ENCODE measurements at places on chromosomes 1 and 21.

- no peak for DNase-seq
These were observed 542.5 kb upstream of the DAB1 start for GRCh38 chr1:57966340-57966739.

DNA sequence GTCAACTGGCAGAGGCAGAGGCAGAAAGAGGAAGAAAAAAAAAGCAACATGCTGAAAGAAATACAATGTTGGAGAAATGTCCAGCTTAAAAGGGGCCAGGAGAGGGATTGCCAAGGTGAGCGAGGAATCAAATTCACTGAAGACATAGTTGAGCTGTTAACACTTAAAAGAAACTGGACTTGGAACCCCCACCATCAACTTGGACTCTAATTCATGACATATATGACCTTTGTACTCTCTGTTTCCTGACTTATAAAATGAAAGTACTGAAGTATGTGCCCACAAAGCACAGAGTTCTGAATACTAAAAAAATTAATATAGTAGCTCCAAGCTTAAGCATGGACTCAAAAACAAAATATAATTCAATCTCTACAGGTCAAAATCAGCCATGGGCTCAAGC lies 16.1 kb downstream of the PRR9 start:
- DNase-seq: no peak

- no peak for DNase-seq
These were observed 41.5 kb upstream of the MRPS6 start for GRCh38 chr21:34031835-34032370.

DNA sequence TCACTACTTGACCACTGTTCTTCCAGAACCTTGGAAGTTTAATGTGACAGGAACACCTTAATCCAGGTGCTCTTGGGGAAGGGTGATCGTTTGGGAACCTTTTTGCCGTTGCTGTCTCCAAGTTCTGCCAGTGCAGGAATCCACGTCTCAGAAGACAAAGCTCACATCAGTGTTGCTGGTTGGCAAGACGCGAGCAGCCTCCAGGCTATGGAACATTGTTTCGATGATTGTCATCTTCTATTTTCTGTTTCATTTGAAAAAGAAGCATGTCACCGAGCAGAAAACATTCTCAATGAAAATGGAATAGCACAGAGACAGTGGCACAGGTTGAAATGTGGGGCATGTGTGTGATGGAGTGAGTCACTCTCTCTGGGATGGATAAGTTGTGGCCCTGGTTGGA lies 11.7 kb downstream of the STUM start:
- DNase-seq: no peak

DNA sequence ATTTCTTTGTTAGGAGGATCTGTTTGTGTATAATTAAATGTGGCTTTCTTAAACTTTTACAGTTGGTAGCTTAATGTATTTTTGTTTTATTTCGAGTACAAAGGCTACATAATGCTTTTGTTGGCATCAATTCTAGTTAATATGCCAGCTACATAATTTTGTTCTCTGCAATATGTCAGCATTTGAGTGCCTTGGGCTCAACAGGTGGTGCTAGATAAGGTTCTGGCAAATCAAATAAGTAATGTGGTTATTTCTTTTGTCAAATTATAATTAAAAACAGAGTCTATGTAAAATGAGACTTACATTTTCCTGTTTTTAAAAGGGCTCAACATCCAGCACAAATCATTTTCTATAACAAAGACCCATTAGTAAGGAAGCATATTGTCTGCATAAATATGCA lies 410.6 kb upstream of the NR5A2 start:
- DNase-seq: no peak

DNA sequence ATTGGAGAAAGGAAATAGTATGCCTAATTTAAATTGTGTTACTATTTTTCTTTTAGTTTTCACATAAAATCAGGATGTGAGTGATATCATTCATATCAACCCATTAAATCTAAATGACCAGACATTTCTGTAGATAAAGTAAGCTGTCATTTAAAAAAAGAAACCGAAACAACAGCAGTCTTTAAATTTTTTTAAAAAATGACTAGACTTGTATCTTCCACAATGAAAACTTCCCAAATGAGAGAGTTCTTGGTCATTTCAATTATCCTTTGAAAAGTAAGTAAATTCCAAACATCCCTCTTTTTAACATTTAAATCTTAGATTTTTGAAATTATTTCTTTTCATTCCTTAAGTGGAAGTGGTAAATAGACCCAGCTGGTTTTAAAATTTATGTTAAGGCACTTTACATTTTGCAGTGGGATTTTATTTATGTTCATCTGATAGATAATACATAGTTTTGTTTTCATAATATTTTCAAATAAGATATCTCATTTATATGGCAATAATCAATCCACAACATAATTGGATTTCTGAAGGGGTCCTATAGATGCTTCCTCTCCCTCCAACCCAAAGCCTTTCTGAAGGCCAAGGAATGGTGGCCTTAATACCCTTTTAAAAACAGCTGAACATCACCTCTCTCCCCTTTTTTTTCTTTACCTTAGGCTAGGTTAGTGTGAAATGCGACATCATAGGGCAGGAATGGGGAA lies 3.1 kb downstream of the FOXD3 start:
- DNase-seq: no peak

- DNase-seq: no peak
These were observed 24.9 kb upstream of the CTBS start for GRCh38 chr1:84598846-84599741.

DNA sequence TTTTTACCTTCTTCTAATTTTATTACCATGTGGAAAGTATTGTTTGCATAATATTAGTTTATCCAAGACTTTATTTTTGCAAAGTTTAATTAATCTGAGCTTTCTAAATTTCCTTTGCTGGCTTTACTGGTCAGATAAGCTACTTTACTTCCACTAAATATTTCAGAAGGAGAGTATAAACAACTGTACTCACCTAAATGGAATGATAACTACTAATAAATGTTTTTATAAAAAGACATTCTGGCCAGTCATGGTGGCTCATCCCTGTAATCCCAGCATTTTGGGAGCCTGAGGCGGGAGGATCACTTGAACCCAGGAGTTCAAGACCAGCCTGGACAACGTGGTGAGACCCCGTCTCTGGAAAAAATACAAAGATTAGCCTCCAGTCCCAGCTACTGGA lies 36.0 kb downstream of the ATP8B2 start:
- no peak for DNase-seq

DNA sequence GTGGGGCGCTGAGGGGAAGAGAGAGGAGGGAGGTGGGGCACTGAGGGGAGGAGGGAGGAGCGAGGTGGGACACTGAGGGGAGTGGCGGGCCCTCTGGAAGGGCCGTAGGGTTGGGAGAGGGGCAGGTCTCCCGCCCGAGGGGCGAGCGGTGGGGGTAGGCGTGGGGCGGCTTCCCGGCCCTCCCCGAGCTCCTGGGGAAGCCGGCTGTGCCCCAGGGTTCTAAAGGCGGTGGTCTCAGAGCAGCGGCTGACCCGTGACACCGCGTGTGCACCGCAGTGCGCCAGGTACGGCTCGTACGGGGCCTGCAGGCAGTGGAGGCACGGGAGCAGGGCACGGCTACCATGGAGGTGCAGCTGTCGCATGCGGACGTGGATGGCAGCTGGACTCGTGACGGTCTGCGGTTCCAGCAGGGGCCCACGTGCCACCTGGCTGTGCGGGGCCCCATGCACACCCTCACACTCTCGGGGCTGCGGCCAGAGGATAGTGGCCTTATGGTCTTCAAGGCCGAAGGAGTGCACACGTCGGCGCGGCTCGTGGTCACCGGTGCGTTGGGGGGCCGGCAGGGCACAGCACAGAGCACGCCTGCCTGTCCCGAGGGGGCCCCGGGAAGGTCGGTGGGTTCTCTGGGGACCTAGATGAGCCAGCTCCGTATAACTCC lies 68.5 kb downstream of the OBSCN start:
- no peak for DNase-seq

GRCh38 chr1:152442301-152442700 lies 28.2 kb upstream of the CRNN start:
- DNase-seq: no peak

DNA sequence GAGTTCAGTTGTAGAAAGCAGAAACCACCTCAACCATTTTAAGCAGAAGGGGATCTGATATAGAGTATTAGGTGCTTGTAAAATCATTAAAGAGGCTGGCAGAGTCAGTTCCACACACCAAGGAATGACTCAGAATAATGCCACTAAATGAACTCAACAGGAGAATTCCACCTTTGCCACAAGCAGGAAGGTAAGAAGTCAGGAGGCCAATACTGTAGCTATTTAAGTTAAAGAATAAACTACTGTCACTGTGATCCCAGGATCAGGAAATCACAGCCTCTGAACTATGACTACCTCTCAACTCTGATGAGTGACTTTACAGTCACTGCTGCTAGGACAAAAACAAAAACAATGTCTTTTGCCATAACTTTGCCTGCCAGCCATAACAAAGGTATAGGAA lies 52.5 kb upstream of the PRMT6 start:
- no peak for DNase-seq

DNA sequence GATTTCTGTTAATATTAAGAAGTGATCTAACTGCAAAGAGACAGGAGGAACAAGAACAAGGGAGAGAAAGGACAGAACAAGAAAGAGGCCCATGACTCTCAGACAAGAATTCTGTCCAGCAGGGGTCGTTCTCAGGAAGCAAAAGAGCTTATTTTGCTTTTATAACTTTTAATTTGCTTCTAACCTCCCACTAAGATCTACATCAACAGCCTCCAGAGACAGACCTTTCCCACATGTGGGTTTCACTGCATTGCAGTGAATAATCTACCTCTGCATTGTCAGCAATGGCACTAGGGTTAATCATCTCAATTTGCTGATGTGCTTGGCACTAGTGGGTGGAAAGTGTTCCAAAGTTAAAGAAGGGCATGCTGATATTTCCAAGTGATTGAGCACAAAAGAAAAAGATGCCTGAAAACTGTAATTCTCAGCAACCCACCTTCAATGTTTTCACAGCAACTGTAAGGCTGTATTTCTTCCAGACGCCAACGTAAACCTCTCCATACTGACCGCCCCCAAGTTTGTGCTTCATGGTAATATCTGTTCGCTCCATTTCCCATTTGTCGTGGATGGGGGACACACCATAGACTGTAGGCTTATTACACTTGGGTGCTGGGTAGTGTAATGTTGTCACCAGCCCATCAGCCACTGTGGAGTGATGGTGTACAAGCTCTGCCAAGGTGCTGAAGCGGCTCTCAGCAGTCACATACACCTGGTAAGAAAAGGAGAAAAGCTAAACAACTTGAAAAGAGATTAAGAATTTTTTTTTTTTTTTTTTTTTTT lies 39.5 kb downstream of the TOR3A start:
- no peak for DNase-seq

DNA sequence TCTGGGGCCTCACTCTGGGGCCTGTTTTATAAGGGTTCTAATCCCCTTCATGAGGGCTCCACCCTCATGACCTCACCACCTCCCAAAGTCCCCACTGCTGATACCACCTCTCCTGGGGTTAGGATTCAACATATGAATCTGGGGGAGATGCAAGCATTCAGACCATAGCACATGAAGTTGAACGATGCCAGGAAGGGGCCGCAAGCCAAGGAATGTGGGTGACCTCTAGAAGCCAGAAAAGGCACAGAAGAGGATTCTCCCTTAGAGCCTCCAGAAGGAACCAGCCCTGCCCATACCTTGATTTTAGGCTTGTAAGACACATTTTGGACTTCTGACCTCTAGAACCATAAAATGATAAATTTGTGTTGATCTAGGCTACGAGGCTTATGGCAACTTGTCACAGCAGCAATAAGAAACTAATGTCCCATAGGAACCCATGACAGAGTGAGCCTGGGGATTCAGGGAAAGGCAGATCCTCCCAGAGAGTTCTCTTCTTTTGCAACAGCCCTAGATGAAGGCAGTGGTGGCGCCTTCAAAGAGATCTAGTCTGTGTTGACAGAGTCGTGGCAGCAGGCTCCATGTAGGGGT lies 27.9 kb downstream of the TRIM67 start:
- DNase-seq: no peak

GRCh38 chr1:33433509-33434362 lies 2.8 kb upstream of the PHC2 start:
- no peak for DNase-seq

DNA sequence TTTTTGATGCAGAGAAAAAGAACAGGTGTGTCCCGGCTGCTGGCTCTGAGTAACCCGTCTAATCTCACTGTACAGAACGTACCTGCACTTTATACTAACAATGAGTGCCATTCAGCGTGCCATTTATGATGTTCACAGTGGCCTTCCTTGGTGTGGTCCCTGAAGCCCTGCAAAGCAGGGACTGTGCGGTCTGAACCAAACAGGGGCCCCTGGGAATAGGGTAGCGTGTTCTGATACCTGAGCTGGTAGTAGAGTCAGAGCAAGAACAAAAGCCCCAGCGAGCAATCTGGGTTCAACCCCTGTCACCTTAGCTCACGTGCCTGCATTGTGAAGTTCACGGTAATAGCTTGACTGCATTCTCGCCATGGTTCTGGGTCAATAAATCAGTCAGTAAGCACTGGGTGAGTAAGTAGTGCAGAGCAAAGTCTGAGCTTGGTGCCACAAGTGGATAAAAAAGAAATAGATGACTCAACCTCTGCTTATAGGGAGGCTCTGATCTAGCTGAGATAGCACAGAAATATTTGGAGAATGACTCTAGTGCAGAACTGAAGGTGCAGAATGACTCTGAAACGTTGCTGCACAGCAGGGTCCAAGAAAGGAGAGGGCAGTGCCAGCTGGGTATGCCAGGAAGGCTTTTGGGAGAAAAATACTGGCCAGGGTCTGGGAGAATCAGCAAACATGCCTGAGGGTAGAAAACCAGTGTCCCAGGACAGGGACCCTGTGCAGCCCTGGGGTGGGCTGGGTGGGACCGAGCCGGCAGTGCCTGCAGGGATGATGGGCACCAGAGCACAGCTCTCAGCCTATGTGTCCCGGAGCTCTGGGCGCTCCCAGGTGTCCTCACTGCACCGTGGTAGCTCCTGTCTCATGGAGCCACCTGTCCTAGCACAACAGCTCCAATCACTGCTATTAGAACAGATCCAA lies 125.9 kb downstream of the RHOU start:
- DNase-seq: no peak

GRCh38 chr1:48217856-48218255 lies 4.7 kb upstream of the SLC5A9 start:
- DNase-seq: no peak

DNA sequence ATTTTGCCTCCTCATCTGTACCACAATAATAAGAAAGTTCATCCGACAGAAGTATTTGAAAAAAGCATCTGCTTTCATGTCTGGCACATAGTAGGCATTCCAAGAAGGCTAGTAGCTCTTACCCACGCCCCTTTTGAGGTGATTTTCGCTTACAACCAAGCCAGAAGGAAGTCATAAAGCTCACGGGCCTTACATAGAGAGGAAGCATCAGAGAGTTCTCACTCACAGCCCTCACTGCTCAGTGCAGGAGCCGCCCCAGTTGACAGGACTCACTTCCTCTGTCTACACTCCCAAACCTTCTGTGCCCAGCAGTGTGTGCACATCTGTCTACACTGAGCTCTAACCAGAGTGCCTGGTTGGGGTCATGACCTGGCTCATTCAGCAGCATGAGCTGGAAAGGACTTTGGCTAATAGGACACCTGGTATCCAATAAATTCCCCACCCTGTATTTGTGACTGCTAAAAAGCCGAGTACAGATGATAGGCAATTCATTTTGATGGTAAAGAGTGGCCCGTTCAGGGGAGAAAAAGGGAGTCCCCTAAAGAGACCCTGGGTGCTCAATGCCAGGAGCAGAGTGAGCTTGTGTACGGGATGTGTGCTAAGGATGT lies 36.8 kb upstream of the DUSP10 start:
- DNase-seq: no peak

GRCh38 chr1:219085082-219085481 lies 88.6 kb upstream of the LYPLAL1 start:
- no peak for DNase-seq

GRCh38 chr1:40620586-40621210 lies 44.8 kb downstream of the RIMS3 start:
- DNase-seq: no peak

GRCh38 chr1:8663090-8663802 lies 154.2 kb downstream of the RERE start:
- no peak for DNase-seq

GRCh38 chr1:214603819-214604252 lies 841 bp downstream of the CENPF start:
- DNase-seq: no peak

Data from stimulated activated CD8-positive, alpha-beta memory T cell treated with anti-CD3 and anti-CD28 coated beads, Interleukin-2, amount 100 ng/mL, for 1 hour (primary cell).